ENCODE measurements at places on chromosomes 1 and 21. TPM values are rescaled to one million over a fixed set of nuclear protein-coding genes. Genes with fewer than 3 reads are reported as not detected.
A peak's percentile ranks its signal among the peaks of the same experiment; 100 is the strongest.

- no peak overlapping the region for H3K4me3 ChIP-seq
- no peak overlapping the region for H3K27ac ChIP-seq
- H3K27me3 ChIP-seq, result peaks cover 7% of the 10 kb centered on the region
- no peak for DNase-seq
- H3K4me1 ChIP-seq, result peaks cover 13% of the 10 kb centered on the region
Measured at GRCh38 chr1:162026881-162027280, 3.2 kb upstream of the OLFML2B start.

- H3K27me3 ChIP-seq, result no peaks in the 10 kb centered on the region
- H3K4me3 ChIP-seq, result no peak overlapping the region
- no peak for DNase-seq
- peaks cover 69% of the 10 kb centered on the region for H3K36me3 ChIP-seq
- H3K27ac ChIP-seq, result peak overlapping the region; percentile 61
Measured at GRCh38 chr1:225847610-225848009, 34.6 kb downstream of the TMEM63A start.

DNA sequence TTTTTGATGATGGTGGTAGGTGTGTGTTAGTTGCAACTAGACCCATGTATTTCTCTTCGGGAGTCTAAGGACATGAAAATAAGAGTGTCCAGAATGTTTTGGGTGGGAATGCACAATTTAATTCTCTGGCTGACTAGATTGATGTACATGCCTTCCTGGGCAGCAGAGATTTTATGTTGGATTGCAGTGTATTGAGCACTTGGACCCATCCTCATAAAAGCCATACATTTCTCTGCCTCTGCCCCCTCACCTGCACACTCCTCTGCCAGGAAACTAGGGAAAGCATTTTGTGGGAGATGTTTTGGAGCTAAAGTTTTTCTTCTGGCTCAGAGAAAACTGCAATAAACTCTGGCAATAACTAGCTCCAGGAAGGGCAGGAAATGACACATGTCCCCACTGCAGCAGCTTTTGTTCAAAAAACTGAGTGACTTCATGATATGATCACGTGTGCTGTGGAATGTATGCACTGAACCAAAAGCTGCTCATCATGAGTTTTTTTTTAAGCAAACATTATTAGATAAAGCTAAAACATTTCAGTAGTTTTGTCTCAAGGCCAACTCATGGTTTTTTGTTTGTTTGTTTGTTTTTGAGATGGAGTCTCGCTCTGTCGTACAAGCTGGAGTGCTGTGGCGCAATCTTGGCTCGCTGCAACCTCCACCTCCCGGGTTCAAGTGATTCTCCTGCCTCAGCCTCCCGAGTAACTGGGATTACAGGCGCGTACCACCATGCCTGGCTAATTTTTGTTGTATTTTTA is 17.6 kb downstream of the RIT1 start:
- H3K27ac ChIP-seq, result no peak overlapping the region
- peaks cover 12% of the 10 kb centered on the region for H3K4me1 ChIP-seq
- no peak for DNase-seq
- H3K36me3 ChIP-seq, result peaks cover 15% of the 10 kb centered on the region
- no peak overlapping the region for H3K4me3 ChIP-seq

- no peak for DNase-seq
- peaks cover 5% of the 10 kb centered on the region for H3K36me3 ChIP-seq
- H3K27me3 ChIP-seq, result no peaks in the 10 kb centered on the region
- H3K4me3 ChIP-seq, result no peak overlapping the region
- peaks cover 9% of the 10 kb centered on the region for H3K4me1 ChIP-seq
- no peak overlapping the region for H3K27ac ChIP-seq
Measured at GRCh38 chr21:29351691-29352090, 53.0 kb downstream of the BACH1 start.

DNA sequence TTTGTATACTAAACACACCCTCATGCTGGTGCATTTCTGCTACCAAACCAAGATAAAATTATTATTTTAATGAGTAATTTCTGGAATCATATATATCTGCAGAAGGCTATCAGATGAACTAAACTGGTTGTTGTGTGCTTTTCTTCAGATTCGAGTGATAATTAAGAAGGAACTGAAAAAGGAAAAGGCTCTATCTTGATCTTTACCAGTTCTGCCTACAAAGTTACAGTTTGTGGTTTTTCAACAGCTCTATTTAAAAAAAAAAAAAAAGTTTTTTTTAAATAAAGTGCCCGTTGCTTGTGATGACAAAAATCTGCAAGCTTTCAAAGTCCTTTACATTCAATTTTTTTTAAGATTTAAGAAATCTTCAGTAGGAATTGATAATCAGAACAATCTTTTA is 13.6 kb downstream of the DENND1B start:
- peaks cover 3% of the 10 kb centered on the region for H3K4me1 ChIP-seq
- no peak overlapping the region for H3K4me3 ChIP-seq
- no peak overlapping the region for H3K27ac ChIP-seq

DNA sequence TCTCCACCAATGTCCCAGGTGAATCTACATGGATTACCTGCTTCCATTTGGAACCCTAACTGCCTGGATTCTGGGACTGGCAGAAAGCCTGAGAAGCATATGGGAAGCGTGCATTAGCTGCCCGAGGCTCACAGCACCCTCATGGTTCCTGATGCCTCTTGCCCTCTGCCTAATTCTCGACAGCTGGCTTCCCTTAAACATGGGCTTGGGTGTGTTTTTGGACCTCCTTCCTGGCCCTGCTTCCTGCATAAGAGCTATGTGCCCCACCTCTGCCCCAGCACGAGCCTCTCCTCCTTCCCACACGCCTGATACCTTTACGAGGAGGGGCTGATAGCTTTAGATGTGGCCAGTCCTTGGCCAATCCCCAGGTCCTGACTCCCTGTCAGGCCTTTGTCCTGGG is 152.4 kb upstream of the HMGB4 start:
- DNase-seq, result no peak
- peaks cover 18% of the 10 kb centered on the region for H3K27me3 ChIP-seq
- H3K4me3 ChIP-seq, result no peak overlapping the region
- H3K27ac ChIP-seq, result no peak overlapping the region

DNA sequence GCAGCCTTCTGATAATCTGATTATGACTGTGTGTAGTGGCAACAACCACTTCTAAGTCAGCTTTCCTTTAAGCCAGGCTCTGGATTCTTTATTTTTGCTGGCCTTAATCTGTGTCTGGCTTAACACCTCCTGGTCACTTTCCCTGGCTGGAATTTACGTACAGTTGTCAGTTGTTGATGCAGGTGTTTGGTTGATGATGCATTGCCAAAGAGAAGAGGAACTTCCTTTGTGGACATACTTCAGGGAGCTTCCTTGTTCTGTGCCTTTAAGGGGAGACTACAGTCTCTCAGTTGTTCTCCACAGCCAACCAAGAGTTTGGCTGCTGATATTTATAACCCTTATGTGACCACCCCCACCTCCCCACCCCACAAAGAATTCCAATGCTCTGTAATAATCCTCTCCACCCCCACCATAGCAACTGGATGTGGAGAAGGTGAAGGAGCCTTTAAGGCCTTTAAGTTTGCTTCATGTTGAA is 96.0 kb upstream of the BMP8A start:
- H3K4me3 ChIP-seq, result no peak overlapping the region
- H3K36me3 ChIP-seq, result peaks cover 38% of the 10 kb centered on the region
- H3K27me3 ChIP-seq, result no peaks in the 10 kb centered on the region
- H3K27ac ChIP-seq, result no peak overlapping the region
- DNase-seq, result no peak

GRCh38 chr1:198549866-198550265 is 9.4 kb upstream of the ATP6V1G3 start:
- no peaks in the 10 kb centered on the region for H3K27me3 ChIP-seq
- no peak for DNase-seq
- H3K27ac ChIP-seq, result no peak overlapping the region
- peaks cover 3% of the 10 kb centered on the region for H3K4me1 ChIP-seq

GRCh38 chr1:175220853-175221556 is 28.4 kb upstream of the KIAA0040 start:
- H3K4me1 ChIP-seq, result no peaks in the 10 kb centered on the region

DNA sequence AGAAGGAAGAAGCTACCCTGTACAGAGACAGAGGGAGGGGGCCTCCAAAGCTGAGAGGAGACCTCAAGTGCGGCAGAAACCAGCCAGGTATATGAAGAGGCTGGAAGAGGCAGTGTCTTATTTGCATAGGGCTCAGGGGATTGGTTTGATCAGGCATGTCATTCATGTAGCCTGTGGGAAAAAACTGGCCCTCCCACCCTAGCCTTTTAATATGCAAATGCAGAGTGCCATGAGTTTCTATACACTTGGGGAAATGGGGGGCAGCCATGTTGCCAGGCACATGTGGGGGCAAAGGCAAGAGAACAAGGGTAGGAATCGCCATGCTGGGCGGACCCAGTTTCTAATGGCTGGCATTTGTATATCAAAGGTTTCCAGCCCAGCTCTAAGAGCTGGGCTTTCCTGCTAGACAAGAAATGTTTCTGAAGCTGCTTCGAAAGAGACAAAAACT is 172.7 kb downstream of the RASAL2 start:
- H3K36me3 ChIP-seq, result no peaks in the 10 kb centered on the region
- DNase-seq, result no peak
- H3K27ac ChIP-seq, result no peak overlapping the region
- no peaks in the 10 kb centered on the region for H3K4me1 ChIP-seq
- no peaks in the 10 kb centered on the region for H3K27me3 ChIP-seq

- no peak overlapping the region for H3K4me3 ChIP-seq
- H3K27ac ChIP-seq, result no peak overlapping the region
- no peaks in the 10 kb centered on the region for H3K4me1 ChIP-seq
Measured at GRCh38 chr1:45612941-45613579, 10.8 kb downstream of the CCDC17 start.

DNA sequence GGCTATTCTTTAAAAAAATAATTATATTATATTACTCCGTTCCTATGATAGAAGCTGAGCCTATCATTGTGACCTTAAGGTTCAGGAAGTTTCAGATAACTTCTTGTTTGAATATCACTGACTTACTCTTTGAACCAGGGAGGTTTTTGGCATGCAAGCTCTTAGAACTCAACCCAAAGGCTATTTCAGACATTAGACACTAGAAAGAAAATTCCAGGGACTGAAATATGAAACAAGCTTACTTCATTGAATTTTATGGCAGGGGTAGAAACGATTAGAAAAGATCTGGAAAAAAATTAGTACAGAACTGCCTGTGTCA is 159.6 kb downstream of the DENND1B start:
- no peaks in the 10 kb centered on the region for H3K27me3 ChIP-seq
- no peak overlapping the region for H3K27ac ChIP-seq
- no peak for DNase-seq
- H3K4me1 ChIP-seq, result no peaks in the 10 kb centered on the region
- H3K36me3 ChIP-seq, result peaks cover 14% of the 10 kb centered on the region

- H3K4me3 ChIP-seq, result no peak overlapping the region
- H3K27me3 ChIP-seq, result no peaks in the 10 kb centered on the region
- H3K27ac ChIP-seq, result no peak overlapping the region
Measured at GRCh38 chr1:10575616-10576015, 100.9 kb downstream of the PEX14 start.

DNA sequence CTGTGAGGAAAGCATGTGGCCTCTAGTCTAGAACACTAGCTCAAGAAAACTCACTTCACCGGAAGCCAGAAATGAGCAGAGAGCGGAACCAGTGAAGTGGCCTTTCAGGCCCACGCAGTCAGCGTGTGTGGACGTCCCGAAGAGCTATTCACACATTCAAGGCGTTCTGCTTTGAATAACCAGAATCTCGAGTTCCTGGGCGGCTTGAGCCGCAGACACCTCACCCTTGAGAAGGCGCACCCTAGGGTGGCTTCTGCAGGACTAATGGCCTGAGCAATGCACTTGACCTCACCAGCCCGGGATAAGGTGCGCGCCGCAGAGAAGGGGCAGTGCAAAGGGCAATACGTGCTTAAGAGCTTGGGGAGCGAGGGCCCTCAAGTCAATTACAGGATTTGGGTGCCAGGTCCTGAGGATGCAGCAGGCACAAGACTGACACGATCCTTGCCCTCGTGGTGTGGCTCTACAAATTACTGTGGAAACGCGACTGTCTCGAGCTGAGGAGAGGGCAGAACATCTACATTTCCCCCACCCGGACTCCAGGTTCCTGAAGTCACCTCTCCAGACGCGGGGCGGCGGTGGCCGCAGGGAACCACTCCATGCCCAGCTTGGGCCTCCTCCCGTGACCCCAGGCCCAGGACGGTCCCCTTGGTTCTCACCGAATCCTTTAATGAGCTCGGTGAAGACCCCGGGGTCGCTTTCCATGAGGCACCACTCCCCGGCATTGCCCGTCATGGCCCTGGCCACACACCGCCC is 455 bp downstream of the UCHL5 start:
- H3K27me3 ChIP-seq, result no peaks in the 10 kb centered on the region
- H3K27ac ChIP-seq, result peak overlapping the region; percentile 83
- peaks cover 24% of the 10 kb centered on the region for H3K4me1 ChIP-seq
- H3K36me3 ChIP-seq, result no peaks in the 10 kb centered on the region
- H3K4me3 ChIP-seq, result peak overlapping the region; percentile 95
- DNase-seq, result peak; percentile 68

DNA sequence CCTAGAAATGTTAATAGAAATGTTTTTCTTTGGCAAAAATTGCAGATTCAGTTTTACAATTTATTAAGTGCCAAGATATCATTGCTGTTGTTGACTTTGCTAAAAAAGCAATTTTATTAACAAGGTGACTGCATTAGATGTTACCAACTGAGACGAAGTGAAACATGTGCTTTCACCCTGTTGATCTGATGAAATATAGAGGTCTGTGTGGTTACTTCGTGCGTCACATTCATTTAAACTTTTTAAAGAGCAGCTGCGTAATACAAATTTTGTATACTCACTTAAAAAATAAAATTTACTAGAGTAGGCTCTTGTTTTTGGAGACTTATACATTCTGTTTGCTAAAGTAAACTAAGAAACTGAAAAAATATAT is 465.7 kb downstream of the USP25 start:
- no peak overlapping the region for H3K4me3 ChIP-seq
- no peaks in the 10 kb centered on the region for H3K4me1 ChIP-seq
- DNase-seq, result no peak
- H3K27me3 ChIP-seq, result no peaks in the 10 kb centered on the region

- H3K4me1 ChIP-seq, result peaks cover 8% of the 10 kb centered on the region
- H3K27ac ChIP-seq, result no peak within 1 kb of the TSS
- H3K36me3 ChIP-seq, result no peaks in the 10 kb centered on the region
- H3K4me3 ChIP-seq, result peak within 1 kb of the TSS; percentile 45
- H3K27me3 ChIP-seq, result peaks cover 4% of the 10 kb centered on the region
Measured at GRCh38 chr1:209805875-209806760, at the start of gene IRF6. Gene IRF6, minus strand, starts transcription at chr1:209806142. Its CDS starts 4,729 bp downstream, at chr1:209801413.

- peak; percentile 92 for DNase-seq
- peak overlapping the region; percentile 99 for H3K27ac ChIP-seq
- H3K4me3 ChIP-seq, result peak overlapping the region; percentile 94
- H3K4me1 ChIP-seq, result peaks cover 77% of the 10 kb centered on the region
Measured at GRCh38 chr1:206556750-206557635, 49.7 kb downstream of the RASSF5 start.

DNA sequence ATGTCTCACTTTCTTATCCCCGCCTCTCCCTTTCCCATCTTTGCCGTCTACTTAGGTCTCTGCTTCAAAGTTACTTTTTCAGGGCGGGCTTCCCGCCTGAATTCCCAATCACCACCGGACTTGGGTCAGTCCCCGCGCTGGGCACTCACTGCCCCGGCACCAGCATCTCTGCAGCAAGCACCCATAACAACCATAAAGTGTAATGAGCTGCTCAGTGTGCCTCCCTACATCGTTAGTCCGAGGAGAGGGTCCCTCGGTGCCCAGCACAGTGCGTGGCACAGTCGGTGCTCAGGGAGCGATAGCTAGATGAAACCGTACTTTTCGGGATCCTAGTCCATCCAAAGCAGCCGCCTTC is 633 bp upstream of the CTPS1 start:
- H3K4me1 ChIP-seq, result peaks cover 25% of the 10 kb centered on the region
- H3K27ac ChIP-seq, result peak overlapping the region; percentile 81
- H3K27me3 ChIP-seq, result no peaks in the 10 kb centered on the region
- no peaks in the 10 kb centered on the region for H3K36me3 ChIP-seq

- H3K4me1 ChIP-seq, result peaks cover 8% of the 10 kb centered on the region
- H3K36me3 ChIP-seq, result no peaks in the 10 kb centered on the region
- no peaks in the 10 kb centered on the region for H3K27me3 ChIP-seq
- H3K4me3 ChIP-seq, result no peak overlapping the region
- no peak for DNase-seq
- no peak overlapping the region for H3K27ac ChIP-seq
Measured at GRCh38 chr1:109768820-109769219, 5.1 kb upstream of the EPS8L3 start.

PTPN14 gene
- total RNA-seq, result 0.03 TPM

ZNF593OS gene
- total RNA-seq, result not detected

Measured in CD4-positive, alpha-beta T cell (primary cell).